ENCODE measurements at places on chromosomes 7 and 10.

DNA sequence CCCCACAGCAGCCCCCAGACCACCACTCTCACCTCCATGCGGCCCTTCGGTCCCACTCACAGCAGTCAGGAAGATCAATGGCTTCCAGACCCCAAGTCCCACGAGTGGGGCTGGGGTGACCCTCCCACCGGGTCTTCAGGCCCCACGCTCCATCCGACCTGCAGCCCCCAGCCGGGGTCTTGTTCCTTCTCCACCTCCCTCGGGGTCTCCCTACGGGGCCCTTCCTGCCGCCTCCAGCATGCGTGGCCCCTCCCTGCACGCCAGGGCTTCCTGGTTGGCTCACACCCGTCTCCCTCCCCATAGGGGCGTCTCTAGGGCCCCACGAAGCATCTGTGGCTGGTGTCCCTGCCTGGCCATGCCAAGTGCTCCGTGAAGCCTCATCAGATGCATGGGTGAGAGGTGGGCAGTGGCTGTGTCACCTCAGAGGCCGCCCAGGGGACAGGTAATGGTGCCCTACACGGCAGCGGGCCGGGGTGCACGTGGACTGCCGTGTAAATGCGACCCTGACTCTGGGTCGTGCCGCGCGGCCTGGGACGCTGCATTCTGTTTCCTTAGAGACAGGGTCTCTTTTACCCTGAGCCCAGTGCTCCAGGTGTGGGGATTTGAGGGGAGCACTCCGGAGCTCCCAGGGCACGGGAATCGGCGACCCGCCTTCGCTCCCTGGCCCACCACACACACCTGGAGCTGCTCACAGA is 19.9 kb downstream of the ADAP1 start:
- H3K27me3 ChIP-seq, result peaks cover 7% of the 10 kb centered on the region
- no peak overlapping the region for H3K4me3 ChIP-seq
- no peaks in the 10 kb centered on the region for H3K4me1 ChIP-seq
- H3K27ac ChIP-seq, result no peak overlapping the region

GRCh38 chr10:78891741-78892140 is 177.0 kb upstream of the ZMIZ1 start:
- no peaks in the 10 kb centered on the region for H3K4me1 ChIP-seq
- no peaks in the 10 kb centered on the region for H3K27me3 ChIP-seq
- no peak overlapping the region for H3K27ac ChIP-seq
- no peak for DNase-seq
- H3K4me3 ChIP-seq, result no peak overlapping the region
- H3K36me3 ChIP-seq, result no peaks in the 10 kb centered on the region

DNA sequence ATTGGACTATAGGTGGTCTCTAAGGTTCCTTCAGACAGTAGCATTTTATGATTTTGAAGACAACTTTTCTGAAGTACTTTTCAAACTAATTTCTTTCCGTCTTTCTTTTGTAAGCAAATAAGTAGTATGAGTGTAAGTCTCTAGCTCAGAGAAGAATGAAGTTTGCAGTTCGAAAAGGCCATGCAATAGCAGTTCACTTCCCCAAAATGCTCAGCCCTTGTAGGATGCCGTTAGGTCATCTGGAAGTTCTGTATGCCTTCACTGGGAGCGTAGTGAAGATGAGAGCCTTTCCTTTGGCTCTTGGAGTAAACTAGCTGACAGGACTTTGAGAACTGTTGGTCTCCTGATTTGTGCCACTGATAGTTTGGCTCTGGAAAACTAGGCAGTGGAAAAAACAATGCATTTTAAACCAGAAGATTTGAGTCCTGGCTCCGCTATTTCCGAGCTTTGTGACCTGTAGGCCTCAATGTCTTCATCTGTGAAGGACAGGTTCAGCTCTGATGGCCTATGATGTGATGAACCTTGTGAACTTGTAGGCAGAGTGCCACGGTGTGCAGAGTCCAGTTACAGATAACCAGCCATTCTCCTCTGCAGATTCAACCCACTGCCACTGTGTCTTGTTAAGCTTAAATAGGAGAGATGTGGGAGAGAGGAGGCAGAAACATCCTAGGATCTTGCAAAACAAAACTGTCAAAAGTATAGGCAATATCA is 18.8 kb downstream of the SGPL1 start:
- no peak overlapping the region for H3K4me3 ChIP-seq
- H3K27ac ChIP-seq, result no peak overlapping the region
- DNase-seq, result no peak
- H3K4me1 ChIP-seq, result peaks cover 29% of the 10 kb centered on the region
- H3K27me3 ChIP-seq, result no peaks in the 10 kb centered on the region
- H3K36me3 ChIP-seq, result peaks cover 13% of the 10 kb centered on the region

DNA sequence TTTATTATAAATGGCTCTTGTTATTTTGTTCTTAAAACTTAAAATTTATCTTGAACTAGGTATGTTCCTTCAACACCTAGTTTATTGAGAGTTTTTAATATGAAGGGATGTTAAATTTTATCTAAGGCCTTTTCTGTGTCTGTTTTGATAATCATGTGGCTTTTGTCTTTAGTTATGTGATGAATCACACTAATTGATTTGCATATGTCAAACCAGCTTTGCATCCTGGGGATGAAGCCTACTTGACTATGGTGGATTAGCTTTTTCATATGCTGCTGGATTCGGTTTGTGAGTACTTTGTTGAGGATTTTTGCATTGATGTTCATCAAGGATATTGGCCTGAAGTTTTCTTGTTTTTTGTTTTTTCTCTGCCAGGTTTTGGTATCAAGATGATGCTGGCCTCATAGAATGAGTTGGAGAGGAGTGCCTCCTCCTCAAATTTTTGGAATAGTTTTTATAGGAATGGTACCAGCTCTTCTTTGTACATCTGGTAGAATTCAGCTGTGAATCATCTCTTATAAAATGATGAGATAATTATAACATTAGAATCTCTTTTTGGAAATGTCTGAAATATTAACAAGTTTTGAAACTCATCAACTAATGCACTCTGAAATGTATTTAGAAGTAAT is 78.7 kb upstream of the AGR3 start:
- no peaks in the 10 kb centered on the region for H3K4me1 ChIP-seq
- no peaks in the 10 kb centered on the region for H3K27me3 ChIP-seq
- no peaks in the 10 kb centered on the region for H3K36me3 ChIP-seq
- H3K4me3 ChIP-seq, result no peak overlapping the region

- H3K27ac ChIP-seq, result no peak overlapping the region
- H3K36me3 ChIP-seq, result no peaks in the 10 kb centered on the region
- peaks cover 48% of the 10 kb centered on the region for H3K27me3 ChIP-seq
- no peaks in the 10 kb centered on the region for H3K4me1 ChIP-seq
- no peak overlapping the region for H3K4me3 ChIP-seq
Observed at GRCh38 chr10:15448598-15448997, 77.5 kb upstream of the FAM171A1 start.

DNA sequence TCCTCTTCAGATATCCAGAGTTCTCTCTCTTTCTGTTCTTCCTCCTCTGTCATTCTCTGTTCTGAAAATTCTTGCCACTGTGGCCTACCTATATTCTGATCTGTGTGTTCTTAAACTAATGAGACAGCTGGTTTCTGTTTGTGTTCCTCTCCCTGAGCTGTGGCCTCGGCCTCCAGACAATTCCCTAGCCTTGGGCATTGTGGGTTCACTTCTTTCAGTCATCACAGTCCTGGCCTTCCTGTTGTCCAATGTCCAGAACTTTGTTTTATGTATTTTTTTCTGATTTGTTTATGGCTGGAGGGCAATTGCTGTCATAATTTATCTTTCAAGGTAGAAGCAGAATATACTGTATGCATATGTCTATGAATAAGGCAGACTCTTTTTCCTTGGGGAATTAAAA is 173.2 kb upstream of the MTPN start:
- no peak overlapping the region for H3K27ac ChIP-seq

DNA sequence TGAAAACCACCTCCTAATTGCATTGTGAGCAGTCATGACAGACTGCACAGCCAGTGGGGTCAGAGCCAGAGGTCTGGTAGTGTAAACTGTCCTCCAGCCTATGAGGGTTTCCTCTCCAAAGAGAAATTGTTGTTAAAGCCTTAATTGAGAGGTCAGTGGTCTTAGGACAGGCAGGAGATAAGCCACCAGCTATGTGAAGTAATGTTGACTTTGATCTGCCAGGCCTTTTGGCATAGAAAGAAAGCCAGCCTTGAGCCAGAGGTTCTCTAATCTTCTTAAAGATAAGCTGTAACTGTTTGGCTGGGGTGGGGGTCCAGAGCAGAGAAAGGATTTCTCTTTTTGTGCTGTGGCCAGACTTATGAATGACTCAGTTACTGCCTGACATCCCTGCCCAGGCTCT is 248.4 kb downstream of the WDR11 start:
- peaks cover 16% of the 10 kb centered on the region for H3K27me3 ChIP-seq
- no peak overlapping the region for H3K4me3 ChIP-seq
- no peak for DNase-seq
- H3K27ac ChIP-seq, result no peak overlapping the region
- H3K36me3 ChIP-seq, result no peaks in the 10 kb centered on the region
- H3K4me1 ChIP-seq, result no peaks in the 10 kb centered on the region

DNA sequence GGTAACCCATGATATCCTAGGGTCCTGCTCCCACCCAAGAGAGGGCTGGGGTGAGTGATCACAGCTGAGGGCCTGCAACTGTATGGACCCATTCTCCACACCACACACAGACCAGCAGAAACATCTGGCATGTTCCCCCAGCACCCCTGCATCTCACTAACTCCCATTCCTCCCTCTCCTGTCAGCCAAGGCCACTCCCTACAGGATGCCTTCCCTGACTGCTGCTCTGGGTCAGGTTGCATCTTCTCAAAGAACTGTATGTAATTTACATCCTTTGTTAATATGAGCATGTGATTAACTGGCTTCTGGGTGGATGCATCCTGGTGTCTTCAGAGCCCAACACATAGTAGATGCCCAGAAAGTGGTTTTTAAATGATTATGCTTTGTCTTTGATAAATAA is 56.2 kb downstream of the PTPRE start:
- no peak overlapping the region for H3K27ac ChIP-seq
- peaks cover 16% of the 10 kb centered on the region for H3K4me1 ChIP-seq
- no peak overlapping the region for H3K4me3 ChIP-seq
- H3K36me3 ChIP-seq, result no peaks in the 10 kb centered on the region

GRCh38 chr10:95309958-95310357 is 19.2 kb upstream of the PDLIM1 start:
- no peaks in the 10 kb centered on the region for H3K27me3 ChIP-seq
- peak overlapping the region; percentile 69 for H3K27ac ChIP-seq
- DNase-seq, result no peak
- no peak overlapping the region for H3K4me3 ChIP-seq

DNA sequence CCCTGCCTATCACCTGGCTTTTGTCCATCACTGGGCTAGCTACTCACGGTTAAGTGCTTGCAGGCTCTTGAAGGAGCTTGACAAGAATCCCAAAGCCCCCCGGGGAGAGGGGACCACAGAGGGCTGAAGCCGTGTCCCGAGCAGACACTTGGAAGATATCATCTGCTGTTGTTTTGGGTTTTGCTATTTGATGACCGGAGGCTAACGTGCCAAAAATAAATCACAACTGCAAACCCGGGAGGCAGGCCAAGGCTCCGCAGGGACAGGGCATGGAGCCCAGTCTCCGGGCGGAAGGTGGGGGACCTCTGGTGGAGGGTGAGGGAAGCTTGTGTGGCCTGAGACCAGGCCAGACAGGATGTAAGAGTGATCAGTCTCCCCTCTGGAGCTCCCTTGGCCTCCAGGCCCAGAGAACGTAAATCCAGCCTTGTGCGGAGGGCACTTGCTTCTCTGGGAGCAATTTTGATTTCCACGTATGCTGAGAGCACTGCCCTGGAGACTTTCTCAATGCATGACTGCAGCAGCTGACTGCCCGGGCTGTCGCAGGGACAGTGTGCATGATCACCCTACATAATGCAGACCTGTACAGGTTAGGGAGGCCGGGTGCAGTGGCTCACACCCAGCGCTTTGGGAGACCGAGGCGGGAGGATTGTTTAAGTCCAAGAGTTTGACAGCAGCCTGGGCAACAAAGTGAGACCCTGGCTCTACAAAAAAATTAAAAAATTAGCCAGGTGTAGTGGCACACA is at the start of gene PHKG1:
Gene PHKG1 (minus strand): TSS at position 164 of the 743 bp plus-strand sequence. CDS start 4,011 bp downstream, outside the sequence.
- peak within 1 kb of the TSS; percentile 62 for H3K4me3 ChIP-seq
- H3K4me1 ChIP-seq, result peaks cover 35% of the 10 kb centered on the region
- DNase-seq, result peak; percentile 87
- H3K27ac ChIP-seq, result peak within 1 kb of the TSS; percentile 90

- DNase-seq, result no peak
- H3K36me3 ChIP-seq, result peaks cover 8% of the 10 kb centered on the region
- no peak overlapping the region for H3K4me3 ChIP-seq
- H3K4me1 ChIP-seq, result peaks cover 4% of the 10 kb centered on the region
- no peak overlapping the region for H3K27ac ChIP-seq
Observed at GRCh38 chr7:65938336-65938895, 43.6 kb downstream of the GUSB start.

DNA sequence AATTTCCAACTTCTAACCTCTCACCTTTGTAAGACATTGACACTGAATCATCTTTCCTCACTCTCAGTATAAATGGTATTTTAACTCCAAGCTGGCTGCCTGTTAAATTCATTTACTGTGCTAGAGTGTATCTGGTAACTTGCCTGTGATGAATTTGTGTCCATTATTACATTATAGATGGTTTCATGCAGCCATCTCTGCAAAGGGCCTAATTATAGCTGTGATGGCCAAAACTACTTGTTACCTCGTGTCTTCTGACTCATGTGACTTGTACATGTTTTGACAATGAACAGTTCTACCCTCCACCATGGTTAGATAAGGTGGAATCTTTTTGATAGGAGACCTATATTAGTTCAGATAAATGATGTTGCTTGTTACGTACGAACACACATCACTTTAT is 392.0 kb downstream of the PAXIP1 start:
- no peak for DNase-seq
- no peak overlapping the region for H3K27ac ChIP-seq
- H3K36me3 ChIP-seq, result no peaks in the 10 kb centered on the region
- no peaks in the 10 kb centered on the region for H3K27me3 ChIP-seq

DNA sequence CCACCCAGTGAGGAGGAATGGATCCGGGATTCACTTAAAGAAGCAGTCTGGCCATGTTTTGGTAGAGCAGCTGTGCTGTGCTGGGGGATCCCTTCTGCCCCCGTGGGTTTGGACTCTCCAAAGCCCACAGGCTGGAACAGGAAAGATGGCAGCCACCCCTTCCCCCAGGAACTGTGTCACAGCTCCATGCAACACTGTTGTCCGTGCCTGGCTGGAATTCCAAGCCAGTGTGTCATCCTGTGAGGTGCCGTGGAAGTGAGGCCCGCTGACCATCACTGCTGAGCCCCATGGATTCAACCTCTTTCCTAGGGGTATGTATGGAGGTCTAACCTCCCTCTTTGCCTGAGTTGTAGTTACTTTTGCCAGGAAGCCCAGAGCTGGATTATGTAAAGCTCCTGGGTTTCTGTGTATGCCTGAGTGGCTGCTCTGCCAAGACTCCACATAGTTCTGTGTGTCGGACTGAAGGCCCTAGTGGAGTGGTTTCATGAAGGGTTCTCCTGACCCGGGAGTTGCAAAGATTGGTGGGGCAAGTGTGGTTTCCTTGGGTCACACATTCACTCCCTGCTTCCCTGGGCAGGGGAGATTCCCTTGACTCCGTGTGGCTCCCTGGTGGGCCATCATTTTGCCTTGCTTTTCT is 35.1 kb upstream of the PCGF5 start:
- peak overlapping the region; percentile 31 for H3K27ac ChIP-seq
- H3K4me1 ChIP-seq, result peaks cover 23% of the 10 kb centered on the region
- H3K4me3 ChIP-seq, result no peak overlapping the region
- H3K36me3 ChIP-seq, result no peaks in the 10 kb centered on the region
- DNase-seq, result no peak

GRCh38 chr10:78805176-78805575 is 263.6 kb upstream of the ZMIZ1 start:
- H3K27me3 ChIP-seq, result no peaks in the 10 kb centered on the region
- H3K36me3 ChIP-seq, result no peaks in the 10 kb centered on the region
- H3K4me1 ChIP-seq, result peaks cover 73% of the 10 kb centered on the region
- no peak overlapping the region for H3K4me3 ChIP-seq
- peak overlapping the region; percentile 93 for H3K27ac ChIP-seq
